ENCODE measurements at places on chromosomes 6 and 20.

DNA sequence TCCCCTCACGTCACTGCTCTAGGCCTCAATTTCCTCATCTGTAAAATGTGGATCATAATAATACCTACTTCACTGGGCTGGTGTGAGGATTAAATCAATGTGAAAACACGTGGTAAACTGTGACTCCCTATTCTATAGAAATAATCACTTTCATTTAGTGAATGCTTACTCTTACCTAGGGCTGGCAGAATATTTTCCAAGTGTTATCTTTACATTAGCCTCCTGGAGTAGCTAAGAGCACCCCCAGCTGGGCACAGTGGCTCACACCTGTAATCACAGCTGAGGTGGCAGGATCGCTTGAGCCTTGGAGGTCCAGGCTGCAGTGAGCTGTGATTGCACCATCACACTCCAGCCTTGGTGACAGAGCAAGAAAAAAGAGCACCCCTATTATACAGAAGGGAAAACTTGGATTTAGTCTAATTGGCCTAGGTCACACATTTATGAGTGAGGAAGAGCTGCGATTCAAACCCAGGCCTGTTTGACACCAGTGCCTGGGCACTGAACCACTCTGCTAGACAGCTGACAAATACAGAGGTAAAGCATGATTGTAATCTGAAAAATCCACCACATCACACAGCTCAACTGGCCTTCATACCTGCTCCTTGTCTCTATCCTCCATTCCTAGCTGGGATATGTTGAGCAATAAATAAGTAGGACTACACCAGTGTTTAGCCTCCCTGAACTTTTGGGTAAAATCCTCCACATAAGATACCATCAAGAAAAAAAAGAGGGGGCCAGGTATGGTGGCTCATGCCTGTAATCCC lies 1.4 kb upstream of the SNTA1 start:
- DNase-seq, result no peak

GRCh38 chr6:121884620-121885019 lies 449.2 kb downstream of the GJA1 start:
- no peak for DNase-seq

DNA sequence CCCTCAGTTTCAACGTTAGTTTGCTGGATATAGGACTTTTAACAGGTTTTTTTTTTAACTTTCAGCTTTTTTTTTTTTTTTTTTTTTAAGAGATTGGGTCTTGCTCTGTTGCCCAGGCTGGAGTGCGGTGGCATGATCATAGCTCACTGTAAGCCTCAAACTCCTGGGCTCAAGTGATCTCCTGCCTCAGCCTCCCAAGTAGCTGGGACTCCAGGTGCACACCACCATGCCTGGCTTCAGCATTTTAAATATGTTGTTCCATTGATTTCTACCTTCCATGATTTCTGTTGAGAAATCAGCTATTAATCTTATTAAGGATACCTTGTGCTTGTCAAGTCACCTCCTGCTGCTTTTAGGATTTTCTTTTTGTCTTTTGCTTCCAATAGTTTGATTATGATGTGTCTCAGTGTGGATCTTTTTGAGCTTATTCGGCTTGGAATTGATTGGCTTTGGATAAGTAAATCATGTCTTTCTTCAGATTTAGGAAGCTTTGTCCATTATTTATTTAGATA lies 52.0 kb downstream of the CDYL start:
- no peak for DNase-seq

GRCh38 chr6:35370124-35370741 lies 27.9 kb downstream of the PPARD start:
- no peak for DNase-seq

DNA sequence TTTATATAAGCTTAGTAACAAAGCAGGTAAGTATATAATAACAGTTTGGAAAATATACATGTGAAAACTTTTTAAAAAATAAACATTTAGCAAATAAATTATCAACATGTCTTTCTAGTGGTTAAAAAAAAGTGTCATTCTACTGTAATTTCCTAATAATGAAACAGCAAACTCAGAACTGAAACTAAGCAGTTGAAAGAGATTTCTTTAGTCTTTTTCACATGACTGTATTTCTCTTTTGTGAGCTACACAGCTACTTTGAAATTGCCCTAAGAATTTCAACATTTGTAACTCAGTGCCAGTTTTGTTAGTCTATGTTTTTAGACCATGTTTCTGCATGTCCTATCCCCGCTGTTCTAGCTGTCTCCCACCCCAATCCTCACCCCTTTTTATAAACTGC lies 28.4 kb upstream of the SDHAF4 start:
- DNase-seq, result no peak

DNA sequence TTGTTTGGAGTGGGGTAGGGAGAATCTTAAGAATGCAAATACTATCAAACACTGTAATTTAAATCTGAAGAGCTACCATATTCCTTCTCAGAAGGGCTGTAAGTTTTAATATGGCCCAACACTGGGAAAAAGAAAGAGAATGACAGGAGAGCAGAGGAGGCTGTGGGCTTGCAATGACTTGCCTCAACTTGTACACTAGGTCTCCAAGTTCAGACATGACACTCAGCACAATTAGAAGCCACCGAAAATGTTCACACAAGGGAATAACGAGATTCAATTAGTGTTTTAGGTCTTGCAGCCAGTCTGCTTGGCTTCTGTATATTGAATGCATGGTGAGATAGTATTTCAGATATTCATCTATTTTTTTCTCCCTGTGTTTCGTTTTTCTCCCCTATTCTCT lies 89.4 kb downstream of the HS3ST5 start:
- DNase-seq, result no peak

DNA sequence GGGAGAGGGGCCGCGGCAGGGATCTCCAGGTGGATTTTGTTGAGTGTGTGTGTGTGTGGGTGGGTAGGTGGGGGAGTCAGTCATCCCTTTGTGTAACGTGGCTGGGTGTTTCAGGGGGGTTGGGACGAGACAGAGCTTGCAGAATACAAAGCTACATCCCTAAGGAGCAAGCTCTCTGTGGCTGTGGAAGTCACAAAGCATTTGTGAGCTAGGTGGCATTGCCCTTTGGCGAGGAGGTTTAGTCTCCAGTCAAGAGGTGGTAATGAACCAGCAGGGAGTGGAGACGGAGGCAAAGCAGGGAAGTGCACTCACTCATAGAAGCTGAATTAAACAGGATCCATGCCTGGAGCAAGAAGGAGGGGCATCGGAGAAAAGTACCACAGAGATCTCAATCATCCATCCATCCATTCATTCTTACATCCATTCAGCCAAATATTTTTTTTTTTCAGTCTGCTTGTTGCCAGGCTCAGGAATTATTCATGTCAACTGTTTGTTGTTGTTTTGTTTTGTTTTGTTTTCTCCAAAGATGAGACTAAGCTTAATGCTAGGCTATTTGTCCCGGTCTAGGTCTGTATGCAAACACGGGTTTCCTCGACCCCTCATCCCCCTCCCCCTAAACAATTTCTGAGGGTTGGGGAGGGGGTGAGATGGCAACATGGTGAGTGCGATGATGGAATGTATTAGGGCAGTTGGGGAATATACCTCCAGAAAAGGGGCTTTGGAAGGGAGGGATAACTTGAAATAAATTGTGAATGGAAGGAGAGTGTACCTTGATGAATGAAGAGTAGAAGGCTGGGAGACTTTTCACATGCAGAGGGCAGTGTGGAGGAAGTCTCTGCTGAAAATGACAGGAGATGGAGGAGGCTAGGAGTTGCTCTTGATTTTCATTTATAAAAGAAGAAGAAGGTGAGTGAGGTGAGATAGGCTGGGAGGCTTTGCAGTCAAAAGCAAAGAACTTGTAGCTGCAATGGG lies 1.0 kb downstream of the HCRTR2 start:
- DNase-seq, result no peak

- no peak for DNase-seq
These were observed 516.2 kb downstream of the BCKDHB start for GRCh38 chr6:80622641-80623040.

- no peak for DNase-seq
These were observed 82.5 kb downstream of the POPDC3 start for GRCh38 chr6:105097288-105097687.

- DNase-seq, result no peak
These were observed 91.4 kb downstream of the EDN1 start for GRCh38 chr6:12381587-12381986.

All from cortex of kidney (tissue), 1 donor.